Regular cardiac myocyte (primary cell): ENCODE measurements at places on chromosomes 1 and 21. TPM values are rescaled to one million over a fixed set of nuclear protein-coding genes. Genes with fewer than 3 reads are reported as not detected.

The GPR25 gene
- total RNA-seq: not detected in 2 replicates

The KCNN3 gene
- under 0.01 and 0.28 TPM in 2 replicates for total RNA-seq

The ALX3 gene
- total RNA-seq: not detected in 2 replicates

The TTC24 gene
- total RNA-seq: not detected in 2 replicates

The PCBP3 gene
- total RNA-seq: 1.5 and 6.2 TPM in 2 replicates

The CD1E gene
- total RNA-seq: not detected in 2 replicates

The PRDM16 gene
- total RNA-seq: 0.96 and 1.1 TPM in 2 replicates

The THEM5 gene
- not detected in 2 replicates for total RNA-seq

The AMIGO1 gene
- total RNA-seq: 0.58 and 1.7 TPM in 2 replicates

The CXADR gene
- 0.58 and 1.7 TPM in 2 replicates for total RNA-seq

The CD160 gene
- total RNA-seq: 0.28 TPM in 1 of 2 replicates, not detected in the other

The CRYAA gene
- not detected in 2 replicates for total RNA-seq

The OXCT2 gene
- 0.96 and 1.7 TPM in 2 replicates for total RNA-seq

The ZZZ3 gene
- 70.2 and 95.8 TPM in 2 replicates for total RNA-seq

The PTGS2 gene
- 38.2 and 47.4 TPM in 2 replicates for total RNA-seq

The OR4F29 gene
- not detected in 2 replicates for total RNA-seq

The DSTYK gene
- total RNA-seq: 14.1 and 16.1 TPM in 2 replicates

The GBP2 gene
- 10.9 and 52.1 TPM in 2 replicates for total RNA-seq

The CACHD1 gene
- total RNA-seq: 2.7 and 3.4 TPM in 2 replicates

The IRF6 gene
- total RNA-seq: 0.19 and 0.85 TPM in 2 replicates

The EMC1 gene
- total RNA-seq: 82.9 and 83.0 TPM in 2 replicates

The ZNF326 gene
- total RNA-seq: 4.8 and 8.4 TPM in 2 replicates

The TNFRSF4 gene
- not detected in 2 replicates for total RNA-seq

The SNAP47 gene
- total RNA-seq: 37.8 and 45.1 TPM in 2 replicates

The CYP4A11 gene
- not detected in 2 replicates for total RNA-seq

The PCP4 gene
- total RNA-seq: not detected in 2 replicates

The SORT1 gene
- 7.3 and 24.2 TPM in 2 replicates for total RNA-seq

The KIF17 gene
- total RNA-seq: 1.3 and 5.1 TPM in 2 replicates

The KIRREL1 gene
- total RNA-seq: 92.4 and 146 TPM in 2 replicates

The SPRR2E gene
- not detected in 2 replicates for total RNA-seq
